ENCODE measurements at places on chromosomes 13 and 19.

GRCh38 chr13:56338421-56338820 lies 802.3 kb upstream of the PRR20A start:
- DNase-seq = no peak

DNA sequence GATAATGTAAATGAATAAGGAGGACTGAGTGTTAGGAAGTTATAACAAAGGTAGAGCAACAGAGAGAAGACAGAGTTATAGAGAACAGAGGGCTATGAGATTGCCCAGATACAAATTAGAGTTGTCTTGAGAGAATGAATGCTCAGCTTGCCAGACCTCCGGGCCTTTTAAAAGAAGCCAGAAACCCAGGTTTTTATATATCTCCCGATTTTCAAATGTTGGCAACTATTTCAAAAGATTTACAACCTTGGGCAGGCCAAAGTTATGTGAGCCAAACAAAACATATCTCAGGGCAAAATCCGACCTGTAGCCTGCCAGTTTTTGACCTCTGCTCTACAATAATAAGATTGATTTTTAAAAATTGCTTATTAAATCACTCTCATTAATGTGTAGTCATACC lies 573.1 kb upstream of the SLC10A2 start:
- DNase-seq = no peak

DNA sequence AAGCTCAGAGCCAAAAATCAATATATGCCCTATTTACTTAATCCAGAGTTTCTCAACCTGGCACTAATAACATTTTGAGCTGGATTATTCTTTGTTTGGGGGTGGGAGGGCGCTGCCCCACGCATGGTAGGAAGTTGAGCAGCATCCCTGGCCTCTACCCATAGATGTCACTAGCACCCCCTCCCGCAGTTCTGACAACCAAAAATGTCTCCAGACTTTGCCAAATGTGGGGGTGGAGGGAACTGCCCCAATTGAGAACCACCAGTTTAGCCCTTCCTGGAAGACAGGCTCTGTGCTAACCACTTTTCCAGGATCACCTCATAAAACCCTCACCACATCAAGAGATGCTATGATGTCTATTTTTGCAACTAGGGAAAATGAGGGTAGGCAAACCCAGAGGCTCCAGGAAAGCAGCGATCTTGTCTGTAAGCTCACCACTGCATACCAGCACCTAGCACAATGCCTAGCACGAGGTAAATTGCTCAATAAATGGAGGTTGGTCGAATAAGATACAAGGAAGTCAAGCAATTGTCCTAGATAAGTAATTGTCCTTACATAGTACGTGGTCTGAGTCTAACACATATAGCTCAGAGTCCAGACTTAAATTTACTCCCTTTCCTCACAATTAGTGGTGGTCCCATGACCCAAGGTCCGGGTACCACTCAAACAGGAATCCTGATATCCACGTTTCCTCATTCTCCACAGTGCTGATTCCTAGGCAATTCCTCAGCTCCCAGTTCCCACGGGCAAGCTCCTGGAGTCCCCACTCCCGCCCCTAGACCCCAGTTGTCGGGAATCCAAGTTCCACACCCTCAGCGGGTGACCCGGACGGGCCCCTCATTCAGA lies 892 bp downstream of the TRIR start:
- DNase-seq = no peak

GRCh38 chr19:29724102-29724641 lies 9.1 kb upstream of the C19orf12 start:
- no peak for DNase-seq

GRCh38 chr13:114313061-114313860 lies 1.0 kb upstream of the CHAMP1 start:
- DNase-seq = no peak

- no peak for DNase-seq
Measured at GRCh38 chr13:53266757-53267156, 238.1 kb downstream of the OLFM4 start.

DNA sequence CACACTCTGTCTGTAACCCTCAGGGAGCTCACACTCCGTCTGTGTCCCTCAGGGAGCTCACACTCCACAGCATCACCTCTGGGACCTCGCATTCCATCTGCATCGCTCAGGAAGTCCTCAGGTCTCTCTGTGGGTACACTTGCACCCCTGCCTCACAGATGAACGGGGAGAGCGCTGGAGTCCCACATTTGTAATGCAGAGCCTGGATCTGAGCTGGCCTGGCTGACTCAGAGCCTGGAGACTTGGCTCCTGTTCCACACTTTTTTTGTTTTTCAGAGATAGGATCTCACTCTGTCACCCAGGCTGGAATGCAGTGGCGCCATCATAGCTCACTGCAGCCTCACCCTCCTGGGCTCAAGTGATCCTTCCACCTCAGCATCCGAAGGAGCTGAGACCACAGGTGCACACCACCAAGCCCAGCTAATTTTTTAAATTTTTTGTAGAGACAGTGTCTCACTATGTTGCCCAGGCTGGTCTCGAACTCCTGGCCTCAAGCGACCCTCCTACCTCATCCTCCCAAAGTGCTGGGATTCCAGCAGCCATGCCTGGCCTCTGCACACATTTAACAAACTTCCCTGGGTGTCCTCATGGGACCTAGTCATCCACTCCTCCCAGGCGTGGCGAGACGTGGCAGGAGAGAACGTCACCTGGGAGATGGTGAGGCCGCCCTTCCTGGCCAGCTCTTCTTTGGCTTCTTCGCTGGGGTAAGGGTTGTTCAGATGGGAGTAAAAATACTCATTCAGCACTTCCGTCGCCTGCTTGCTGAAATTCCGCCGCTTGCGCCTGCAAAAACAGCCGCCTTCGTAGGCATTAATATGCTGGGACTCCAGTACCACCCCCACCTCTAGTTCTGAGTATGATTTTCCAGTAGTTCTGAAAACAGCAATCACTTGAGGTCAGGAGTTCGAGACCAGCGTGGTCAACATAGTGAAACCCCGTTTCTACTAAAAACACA lies 31.0 kb downstream of the CILP2 start:
- no peak for DNase-seq

- DNase-seq = no peak
Measured at GRCh38 chr19:54364775-54365257, at the start of gene LAIR1. Gene LAIR1, minus strand, starts transcription at chr19:54364931. Its CDS starts 127 bp downstream, at chr19:54364804.

DNA sequence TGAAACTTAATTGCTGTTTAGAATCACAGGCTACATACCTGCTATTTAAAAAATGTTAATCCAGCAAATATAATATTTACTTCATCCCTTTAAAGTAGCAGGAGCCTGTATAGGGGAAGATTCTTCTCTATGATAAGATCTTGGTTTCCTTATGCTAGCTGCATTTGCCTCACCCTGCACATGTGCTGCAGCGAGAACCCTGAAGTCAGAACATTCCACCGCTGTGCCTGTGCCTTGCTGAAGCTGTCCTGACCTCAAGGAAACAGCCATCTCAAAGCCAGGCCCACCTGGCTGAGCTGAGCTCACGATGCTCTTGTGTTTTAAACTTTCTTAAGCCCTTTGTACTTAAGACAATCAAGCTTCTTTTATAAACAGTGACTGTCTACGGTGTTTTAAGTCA lies 355.0 kb upstream of the PCDH20 start:
- DNase-seq = no peak

- no peak for DNase-seq
Measured at GRCh38 chr13:75485286-75486062, 3.5 kb upstream of the TBC1D4 start.

- DNase-seq = no peak
Measured at GRCh38 chr19:6744381-6745301, 5.2 kb downstream of the TRIP10 start.

DNA sequence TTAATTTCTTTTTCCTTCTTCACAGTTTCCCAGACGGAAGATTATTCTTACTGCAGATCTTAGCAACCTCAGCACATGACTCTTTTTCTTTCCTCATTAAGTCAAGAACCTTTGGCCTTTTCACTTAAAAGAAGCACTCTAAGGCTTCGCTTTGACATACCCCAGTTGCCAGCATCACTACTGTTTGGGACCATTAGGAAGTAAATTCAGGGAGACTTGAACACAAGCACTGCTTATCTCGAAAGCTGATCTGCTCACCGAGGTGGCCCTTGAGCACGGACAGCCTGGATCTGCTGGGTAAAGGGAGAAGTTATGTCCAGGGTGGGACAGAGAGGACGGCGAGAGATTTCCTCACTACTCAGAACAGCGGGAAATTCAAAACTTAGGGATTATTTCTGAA lies 151.4 kb upstream of the RNF113B start:
- no peak for DNase-seq

- DNase-seq = no peak
Measured at GRCh38 chr13:105774739-105775460, 760.6 kb downstream of the EFNB2 start.

DNA sequence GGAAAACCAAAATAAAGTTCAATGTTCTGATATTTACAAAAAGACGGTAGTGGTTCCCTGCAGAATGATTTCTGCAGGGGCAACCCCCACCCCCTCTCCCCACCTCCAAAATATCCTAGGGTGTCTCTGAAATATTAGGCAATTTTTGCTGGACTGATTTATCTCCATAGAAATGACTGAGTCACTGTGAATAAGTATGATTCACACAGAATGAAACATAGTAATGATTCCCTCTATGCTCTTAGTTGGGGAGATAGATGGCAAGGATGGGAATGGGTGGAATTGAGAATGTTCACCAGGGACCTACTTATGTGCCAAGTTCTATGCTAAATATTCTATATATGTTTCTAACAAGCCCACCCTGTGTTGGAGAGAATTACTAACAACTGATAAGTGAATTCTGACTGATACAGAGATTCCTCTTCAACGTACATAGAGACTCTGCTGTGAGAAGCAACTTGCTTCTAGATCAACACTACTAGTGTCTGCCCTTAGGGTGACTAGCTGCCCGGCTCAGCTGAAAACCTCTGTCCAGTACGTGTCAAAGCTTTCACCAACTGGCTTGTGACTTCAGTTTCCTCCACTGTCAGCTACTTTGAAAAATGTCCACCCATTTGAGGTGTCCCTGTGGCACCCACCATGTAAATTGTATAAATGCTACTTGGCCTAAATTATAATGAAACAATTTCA lies 38.4 kb upstream of the RAP2A start:
- DNase-seq = no peak

GRCh38 chr13:63731896-63732295 lies 2316.2 kb upstream of the PCDH20 start:
- no peak for DNase-seq

GRCh38 chr13:106133025-106133424 lies 402.4 kb downstream of the EFNB2 start:
- DNase-seq = no peak

- DNase-seq = no peak
Measured at GRCh38 chr19:30244533-30244932, 127.7 kb upstream of the ZNF536 start.

DNA sequence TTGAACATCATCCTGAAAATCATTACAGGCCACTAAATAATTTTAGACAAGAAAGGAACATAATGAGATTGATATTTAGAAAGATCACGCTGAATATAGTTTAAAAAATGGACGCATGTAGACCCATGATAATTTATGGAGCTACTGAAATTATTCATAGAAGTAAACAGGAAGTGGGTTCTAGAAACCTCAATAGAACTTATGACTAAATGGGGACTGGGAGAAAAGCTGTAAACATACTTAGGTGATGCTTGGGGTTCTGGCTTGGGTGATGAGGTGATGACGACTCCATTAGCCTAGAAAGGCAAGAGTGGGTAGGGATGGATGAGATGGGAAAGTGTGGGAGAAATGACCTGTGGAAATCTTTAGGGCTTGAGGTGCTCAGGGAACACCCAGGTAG lies 484.0 kb downstream of the MYO16 start:
- no peak for DNase-seq

- DNase-seq = no peak
Measured at GRCh38 chr19:30857966-30858490, 485.8 kb downstream of the ZNF536 start.

DNA sequence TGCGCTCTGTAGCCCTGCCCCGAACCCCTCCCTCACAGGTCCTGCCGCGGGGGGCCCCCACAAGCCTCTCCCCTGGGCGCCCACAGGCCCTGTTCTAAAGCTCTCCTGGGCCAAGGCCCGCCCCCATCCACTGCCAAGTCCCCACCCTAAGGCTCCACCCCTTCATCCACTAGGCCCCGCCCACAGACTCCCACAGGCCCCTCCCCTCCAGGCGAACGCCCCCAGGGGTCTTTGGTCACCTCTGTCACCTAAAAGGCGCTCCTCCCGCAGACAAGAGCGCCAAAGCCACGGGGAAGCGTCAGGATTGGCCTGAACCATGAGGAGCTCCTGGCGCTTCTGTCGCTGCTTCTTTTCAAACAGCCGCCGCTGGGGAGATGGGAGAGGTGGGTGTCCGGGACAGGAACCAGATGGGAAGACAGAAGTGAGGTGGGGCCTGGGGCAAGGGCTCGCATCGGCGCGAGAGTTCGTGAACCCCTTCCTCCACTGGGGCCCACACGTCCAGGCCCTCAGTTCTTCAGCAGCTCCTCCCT lies 2.3 kb downstream of the TULP2 start:
- DNase-seq = no peak

GRCh38 chr13:83215627-83216026 lies 666.6 kb downstream of the SLITRK1 start:
- DNase-seq = no peak

GRCh38 chr13:76812206-76812897 lies 73.9 kb downstream of the KCTD12 start:
- DNase-seq = no peak

DNA sequence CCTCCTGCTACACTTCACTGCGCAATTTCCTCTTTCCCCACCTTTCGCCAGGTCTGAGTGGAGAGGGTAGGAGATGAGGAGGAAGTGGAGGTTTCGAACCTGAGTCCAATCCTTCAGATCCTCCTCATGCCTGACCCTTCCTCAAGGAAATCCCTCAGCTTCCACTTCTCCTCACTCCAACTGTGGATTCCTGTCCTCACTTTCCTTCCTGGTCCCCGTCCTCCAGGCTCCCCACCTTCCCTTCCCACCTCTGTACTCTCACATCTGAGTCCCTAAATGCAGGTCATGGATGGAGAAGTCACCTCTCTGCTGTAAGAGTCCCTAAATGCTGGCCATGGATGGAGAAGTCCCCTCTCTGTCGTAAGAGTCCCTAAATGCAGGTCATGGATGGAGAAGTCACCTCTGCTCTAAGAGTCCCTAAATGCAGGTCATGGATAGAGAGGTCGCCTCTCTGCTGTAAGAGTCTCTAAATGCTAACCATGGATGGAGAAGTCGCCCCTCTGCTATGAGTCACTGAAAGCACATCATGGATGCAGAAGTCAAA lies 3.1 kb downstream of the TMEM86B start:
- DNase-seq = no peak

DNA sequence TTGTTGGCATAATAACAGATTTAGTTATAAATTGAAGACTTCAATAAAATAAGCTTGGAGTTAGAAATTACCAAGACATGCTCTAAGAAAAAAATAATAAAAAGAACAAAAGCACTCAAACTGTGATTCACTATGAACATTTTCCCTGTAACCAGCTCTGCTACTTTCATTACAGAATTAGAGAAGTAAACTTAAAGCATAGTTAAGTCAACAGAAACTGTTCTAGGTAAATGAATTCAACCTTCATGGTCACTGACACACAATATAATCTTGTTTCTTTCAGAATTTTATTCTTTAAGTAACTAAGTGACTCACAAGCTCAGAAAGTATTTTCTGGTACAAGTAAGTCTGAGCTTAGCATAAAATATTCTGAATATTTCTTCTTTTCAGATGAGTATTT lies 136.3 kb downstream of the KLF5 start:
- DNase-seq = no peak

GRCh38 chr13:27334774-27335435 lies 64.3 kb downstream of the RASL11A start:
- DNase-seq = no peak

Measured in iPS DF 6.9 (cell line).